ENCODE measurements at places on chromosomes 11 and 22.

- DNase-seq = no peak
These were observed 609.9 kb downstream of the BUD13 start for GRCh38 chr11:116162886-116163230.

- no peak for DNase-seq
These were observed 59.4 kb downstream of the PKNOX2 start for GRCh38 chr11:125223901-125224361.

GRCh38 chr11:75537740-75538139 lies 12.0 kb upstream of the GDPD5 start:
- no peak for DNase-seq

- no peak for DNase-seq
These were observed 24.8 kb downstream of the MYH9 start for GRCh38 chr22:36362932-36363331.

- DNase-seq = no peak
These were observed 19.1 kb downstream of the SMIM38 start for GRCh38 chr11:69174841-69175240.

DNA sequence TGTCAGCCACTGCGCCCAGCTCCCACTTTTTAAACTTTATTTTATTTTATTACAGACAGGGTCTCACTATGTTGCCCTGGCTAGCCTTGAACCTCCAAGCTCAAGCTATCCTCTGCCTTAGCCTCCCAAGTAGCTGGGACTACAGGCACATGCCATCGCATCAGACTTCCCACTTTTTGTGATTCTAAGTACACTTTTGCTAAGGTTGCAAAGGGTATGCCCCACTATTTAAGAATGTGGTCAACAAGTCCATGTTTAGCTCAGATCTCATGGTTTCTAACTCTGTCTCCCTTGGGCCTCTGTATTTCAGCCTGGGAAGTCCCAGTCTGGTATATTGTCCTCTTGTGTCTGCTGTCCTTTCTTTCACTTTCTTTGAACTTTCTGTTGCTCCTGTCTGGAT lies 35.3 kb downstream of the EXPH5 start:
- no peak for DNase-seq

DNA sequence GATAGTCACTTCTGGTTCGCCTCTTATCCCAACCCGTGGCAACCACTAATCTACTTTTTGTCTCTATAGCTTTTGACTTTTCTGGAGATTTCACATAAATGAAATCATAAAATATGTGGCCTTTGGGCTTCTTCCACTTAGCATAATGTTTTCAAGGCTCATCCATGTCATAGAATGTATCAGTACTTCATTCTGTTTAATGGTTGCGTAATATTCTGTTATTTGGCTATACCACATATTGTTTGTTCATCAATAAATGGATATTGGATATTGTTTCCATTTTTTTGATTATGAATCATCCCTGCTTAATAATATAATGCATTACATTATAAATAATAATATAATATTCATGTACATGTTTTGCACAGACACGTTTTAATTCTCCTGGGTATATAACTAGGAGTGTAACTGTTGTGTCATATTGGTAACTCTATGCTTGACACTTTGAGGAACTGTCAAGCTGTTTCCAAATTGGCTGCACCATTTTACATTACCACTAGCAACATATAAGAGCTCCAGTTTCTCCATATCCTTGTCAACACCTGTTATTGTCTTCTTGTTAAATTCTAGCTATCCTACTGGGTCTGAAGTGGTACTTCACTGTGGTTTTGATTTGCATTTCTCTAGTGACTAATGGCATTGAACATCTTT lies 181.5 kb downstream of the CADM1 start:
- DNase-seq = no peak

GRCh38 chr11:1333091-1333772 lies 23.8 kb upstream of the TOLLIP start:
- no peak for DNase-seq

DNA sequence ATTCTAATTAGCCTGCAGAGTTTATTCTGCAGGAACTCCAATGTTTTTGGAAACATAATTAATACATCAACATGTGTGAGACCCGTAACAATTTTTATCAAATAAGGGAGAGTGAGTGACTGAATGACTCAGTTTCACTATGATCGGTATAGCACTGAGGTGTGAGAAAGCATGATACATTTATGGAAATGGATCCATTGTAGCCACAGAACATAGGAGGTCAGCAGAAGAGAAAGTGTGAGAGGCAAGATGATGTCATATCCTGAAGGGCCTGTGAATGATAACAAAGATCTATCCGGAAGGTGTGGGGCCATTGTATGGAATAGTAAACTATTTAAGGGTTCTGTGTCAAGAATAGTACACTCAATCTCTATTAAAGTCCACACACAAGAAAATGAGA lies 1406.1 kb upstream of the TENM4 start:
- DNase-seq = no peak

Data from Panc1 (cell line).